Immature natural killer cell (primary cell): ENCODE measurements at places on chromosomes 12 and 14. TPM values are rescaled to one million over a fixed set of nuclear protein-coding genes. Genes with fewer than 3 reads are reported as not detected.

SENP1 gene
- polyA plus RNA-seq, result 4.0 TPM

DNA sequence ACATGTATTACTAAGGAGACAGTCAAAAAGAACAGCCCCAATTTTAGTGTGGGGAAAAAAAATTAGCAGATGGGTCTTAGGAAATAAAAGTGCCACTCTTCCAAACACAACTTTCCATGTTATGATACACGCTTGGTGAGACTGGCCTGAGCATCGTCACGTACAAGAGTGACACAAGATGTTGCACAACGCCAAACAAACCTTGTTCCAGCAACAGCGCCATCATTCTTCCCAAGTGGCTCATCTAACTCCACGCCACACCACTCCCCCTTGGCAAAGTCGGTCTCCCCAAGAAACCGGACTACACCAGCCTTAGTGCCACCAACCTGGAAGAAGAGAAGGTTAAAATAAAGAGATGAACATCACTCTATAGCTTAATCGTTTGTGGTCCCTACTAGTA lies 58.7 kb downstream of the CLIP1 start:
- no peak for DNase-seq

DNA sequence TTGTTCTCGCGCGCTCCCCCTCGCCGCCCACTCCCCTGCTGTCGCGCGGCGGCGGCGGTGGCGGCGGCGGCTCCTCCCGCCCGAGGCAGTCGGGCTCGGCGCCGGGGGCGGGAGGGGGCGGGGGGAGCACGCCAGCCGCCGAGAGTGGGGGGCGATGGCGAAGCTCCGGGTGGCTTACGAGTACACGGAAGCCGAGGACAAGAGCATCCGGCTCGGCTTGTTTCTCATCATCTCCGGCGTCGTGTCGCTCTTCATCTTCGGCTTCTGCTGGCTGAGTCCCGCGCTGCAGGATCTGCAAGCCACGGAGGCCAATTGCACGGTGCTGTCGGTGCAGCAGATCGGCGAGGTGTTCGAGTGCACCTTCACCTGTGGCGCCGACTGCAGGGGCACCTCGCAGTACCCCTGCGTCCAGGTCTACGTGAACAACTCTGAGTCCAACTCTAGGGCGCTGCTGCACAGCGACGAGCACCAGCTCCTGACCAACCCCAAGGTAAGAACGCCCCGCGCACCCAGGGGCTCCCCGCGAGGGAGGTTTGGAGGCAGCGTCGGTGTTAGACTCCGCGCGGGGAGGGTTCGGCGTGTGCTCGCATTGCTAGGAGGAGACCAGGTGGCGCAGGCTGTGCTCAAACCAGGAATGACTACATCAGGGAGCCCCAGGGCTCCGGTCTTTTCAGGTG lies 629 bp downstream of the KCNMB4 start:
- peak; percentile 49 for DNase-seq

NFATC4 gene
- not detected for polyA plus RNA-seq

GRCh38 chr14:23953464-23954278 lies at the start of gene DHRS4:
TSS of gene DHRS4 (plus strand) at chr14:23953770. CDS start at chr14:23953789, 19 bp downstream.
- DNase-seq, result peak; percentile 69

DNA sequence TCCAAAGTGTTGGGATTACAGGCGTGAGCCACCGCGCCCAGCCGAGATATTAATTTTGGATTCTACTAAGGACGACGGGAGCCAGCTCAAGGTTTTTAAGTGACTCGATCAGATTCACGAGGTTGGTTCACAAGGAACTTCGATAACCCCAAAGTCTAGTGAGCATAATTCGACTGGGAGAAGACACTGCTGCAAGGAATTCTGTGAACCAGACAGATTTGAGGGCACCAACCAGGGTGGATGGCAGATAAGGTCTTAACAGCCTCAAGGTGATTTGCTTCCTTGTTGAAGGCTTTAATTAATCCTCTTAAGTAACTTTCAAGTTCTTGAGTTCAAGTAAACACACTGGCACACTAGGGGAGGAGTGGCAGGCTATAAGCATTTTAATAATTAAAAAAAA lies 1.1 kb upstream of the KLHDC2 start:
- DNase-seq, result no peak

DNA sequence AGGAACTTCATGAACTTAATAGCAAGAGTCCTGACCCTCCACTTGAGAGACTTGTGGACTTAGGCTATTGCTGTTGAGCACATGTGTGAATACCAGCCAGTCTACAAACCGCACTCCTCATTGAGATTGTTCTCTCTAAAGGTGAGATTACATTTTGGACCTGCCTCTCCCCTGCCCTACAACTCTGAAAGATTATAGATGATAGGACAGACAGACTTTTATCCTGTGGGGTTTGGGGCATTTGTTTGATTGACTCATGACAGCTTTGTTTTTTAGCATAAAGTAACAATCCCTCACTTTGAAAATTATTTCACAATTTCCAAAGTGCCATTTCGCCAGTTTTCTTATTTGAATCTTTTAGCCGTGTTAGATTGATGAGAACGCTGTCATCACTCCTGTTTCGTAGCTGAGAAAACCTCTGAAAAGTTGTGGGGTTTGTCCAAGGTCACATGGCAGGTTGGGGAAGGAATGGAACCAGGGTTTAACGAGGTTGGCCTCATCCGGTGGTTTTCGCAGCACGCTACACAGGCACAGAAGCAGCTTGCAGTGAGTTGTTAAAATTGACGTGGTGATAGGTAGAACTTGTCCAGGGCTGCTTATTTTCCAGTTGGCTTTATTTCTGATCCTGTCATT lies 836 bp downstream of the EVL start:
- DNase-seq, result peak; percentile 94

ULK1 gene
- not detected for polyA plus RNA-seq

GRCh38 chr12:41587574-41587973 lies 399.5 kb downstream of the PDZRN4 start:
- no peak for DNase-seq

DNA sequence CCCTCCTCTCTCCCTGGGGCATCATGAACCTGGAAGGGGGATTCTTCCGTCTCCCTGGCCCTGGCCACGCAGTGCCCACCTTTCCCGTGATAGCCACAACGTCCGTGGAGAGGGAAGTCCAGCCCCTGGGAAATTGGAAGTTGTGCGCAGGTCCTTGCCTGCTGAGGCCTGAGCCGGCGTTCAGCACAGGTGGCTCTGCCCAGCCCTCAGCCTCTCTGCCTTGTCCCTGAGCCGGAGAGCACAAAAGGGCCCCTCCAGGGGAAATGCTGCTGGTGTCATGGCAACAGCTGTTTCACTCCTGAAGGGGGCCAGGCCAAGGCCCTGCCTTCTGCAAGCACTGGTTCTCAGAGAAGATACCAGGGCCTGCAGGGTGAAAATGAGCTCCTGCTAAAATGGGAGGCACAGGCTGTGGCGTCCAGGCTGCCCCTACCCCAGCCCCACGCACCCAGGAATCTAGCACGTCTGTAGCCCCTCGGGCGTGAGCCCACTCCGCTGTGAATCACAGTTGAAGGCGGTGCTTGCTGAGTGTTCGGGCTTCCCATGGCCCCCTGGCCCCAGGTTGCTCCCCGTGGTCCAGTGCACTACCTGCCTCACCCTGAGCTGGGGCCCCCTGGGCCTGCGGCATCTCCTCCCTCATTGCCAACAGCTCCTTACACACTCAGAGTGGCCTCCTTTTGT lies 149.4 kb downstream of the ADGRD1 start:
- DNase-seq, result no peak

NEMP1 gene
- 4.1 TPM for polyA plus RNA-seq

LHX5 gene
- not detected for polyA plus RNA-seq

- no peak for DNase-seq
These were observed 75.6 kb downstream of the LMO3 start for GRCh38 chr12:16530268-16530850.

GRCh38 chr12:107493666-107494065 lies 191.9 kb upstream of the PWP1 start:
- DNase-seq, result no peak

GRCh38 chr12:96457191-96457930 lies 32.0 kb upstream of the CFAP54 start:
- DNase-seq, result no peak

- no peak for DNase-seq
These were observed 180.2 kb downstream of the ACSS3 start for GRCh38 chr12:81257947-81258551.

IAPP gene
- polyA plus RNA-seq, result not detected

GRCh38 chr14:21024585-21025370 lies at the start of gene NDRG2:
TSS of gene NDRG2 (minus strand) at chr14:21025061. CDS start at chr14:21023315, 1,746 bp downstream.
- DNase-seq, result peak; percentile 68

USP15 gene
- 62.0 TPM for polyA plus RNA-seq

DNA sequence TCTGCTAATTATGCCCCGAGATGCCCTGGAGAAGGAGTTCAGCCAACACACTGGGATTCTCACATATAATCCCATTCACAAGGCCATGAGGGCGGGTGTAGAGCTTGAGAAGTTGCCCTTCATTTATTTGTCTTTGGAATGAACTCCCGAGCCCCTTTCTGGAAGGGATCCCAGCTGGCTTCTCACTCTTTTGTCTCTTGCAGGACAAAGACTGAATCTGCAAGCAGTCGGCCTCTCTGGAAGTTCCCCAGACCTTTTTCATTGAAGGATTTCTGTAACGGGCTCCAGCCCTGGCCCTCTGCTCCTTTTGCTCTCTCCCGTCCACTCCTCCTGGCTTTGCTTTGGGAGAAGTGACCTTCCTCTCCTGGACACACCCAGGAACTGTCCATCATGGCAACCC lies 163.3 kb upstream of the SFSWAP start:
- no peak for DNase-seq

CDKN1B gene
- 17.4 TPM for polyA plus RNA-seq

DNA sequence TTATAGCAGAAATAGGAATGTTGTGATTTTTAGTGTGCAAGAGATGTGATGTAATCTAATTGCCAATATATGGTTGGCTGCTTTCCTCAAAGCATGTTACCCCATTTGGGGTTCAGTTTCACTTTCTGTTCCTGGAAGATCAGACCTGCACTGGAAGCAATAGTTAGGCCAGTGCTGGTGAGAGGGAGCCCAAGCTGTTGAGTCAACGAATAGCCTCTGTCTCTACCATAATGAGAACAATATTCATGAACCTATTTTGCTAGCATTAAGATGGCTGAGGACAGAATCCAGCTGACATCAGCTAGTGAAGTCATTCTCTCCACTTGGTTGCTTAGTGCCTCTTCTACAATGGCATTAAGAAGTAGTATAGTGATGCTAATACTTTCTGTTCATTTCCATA lies 379.9 kb upstream of the DCN start:
- peak; percentile 19 for DNase-seq

DNA sequence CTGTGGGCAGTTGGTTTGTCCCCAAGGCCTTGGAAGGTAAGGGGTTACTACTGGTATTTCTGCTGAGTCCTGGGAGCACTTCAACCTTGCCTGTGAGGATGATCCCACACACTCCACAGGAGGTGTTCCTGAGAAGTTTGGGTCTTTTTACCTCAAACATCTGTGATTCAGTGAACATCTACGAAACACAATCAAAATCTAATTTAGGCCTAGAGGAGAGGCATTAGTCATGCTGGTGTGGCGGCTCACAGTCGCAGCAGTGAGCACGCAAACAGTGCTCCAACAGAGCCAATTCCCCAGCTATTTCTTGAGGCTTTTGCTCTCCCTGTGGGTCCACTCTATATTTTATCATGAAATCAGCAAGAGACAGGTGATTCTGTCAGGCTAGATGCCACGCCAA lies 107.6 kb downstream of the APAF1 start:
- no peak for DNase-seq

GRCh38 chr12:123365025-123365917 lies 624 bp upstream of the SBNO1 start:
- peak; percentile 98 for DNase-seq

- DNase-seq, result no peak
These were observed 2.3 kb upstream of the GARIN2 start for GRCh38 chr14:67186789-67187584.

GRCh38 chr12:108090932-108091678 lies 38.0 kb upstream of the WSCD2 start:
- DNase-seq, result no peak

GRCh38 chr12:56339158-56339422 lies 406 bp downstream of the IL23A start:
- DNase-seq, result no peak

DNA sequence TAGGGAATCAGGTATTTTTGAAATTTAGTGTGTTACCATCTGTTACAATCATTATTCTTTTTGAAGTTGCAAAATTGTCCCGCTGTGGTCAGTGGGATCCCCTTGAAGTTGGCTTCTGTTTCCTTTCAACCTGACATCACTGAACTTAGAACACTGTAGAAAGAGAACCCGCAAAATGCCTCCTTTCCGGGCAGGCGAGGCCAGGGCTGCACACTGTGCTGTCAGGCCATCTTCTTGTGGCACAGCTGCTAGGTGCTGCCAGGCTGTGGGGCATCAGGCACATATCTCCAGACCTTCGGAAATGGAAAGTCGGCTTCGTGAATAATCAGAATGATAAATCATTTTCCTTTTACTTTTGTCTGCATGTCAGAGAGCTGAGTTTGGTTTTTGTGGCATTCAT lies 103.5 kb downstream of the GLT1D1 start:
- DNase-seq, result no peak

GRCh38 chr12:29599381-29599780 lies 101.9 kb upstream of the OVCH1 start:
- no peak for DNase-seq

RPGRIP1 gene
- 0.15 TPM for polyA plus RNA-seq

SLCO1A2 gene
- polyA plus RNA-seq, result not detected

GRCh38 chr14:54638135-54638446 lies 71.2 kb downstream of the SAMD4A start:
- no peak for DNase-seq

OTX2 gene
- polyA plus RNA-seq, result not detected

GRCh38 chr12:124231980-124232653 lies 62.8 kb upstream of the RFLNA start:
- no peak for DNase-seq

OR6C3 gene
- polyA plus RNA-seq, result not detected
